NCI-H1417 treated with DMSO at 0.1 percent for 48 hours (cell line): ENCODE measurements at places on chromosomes 3 and 15.

DNA sequence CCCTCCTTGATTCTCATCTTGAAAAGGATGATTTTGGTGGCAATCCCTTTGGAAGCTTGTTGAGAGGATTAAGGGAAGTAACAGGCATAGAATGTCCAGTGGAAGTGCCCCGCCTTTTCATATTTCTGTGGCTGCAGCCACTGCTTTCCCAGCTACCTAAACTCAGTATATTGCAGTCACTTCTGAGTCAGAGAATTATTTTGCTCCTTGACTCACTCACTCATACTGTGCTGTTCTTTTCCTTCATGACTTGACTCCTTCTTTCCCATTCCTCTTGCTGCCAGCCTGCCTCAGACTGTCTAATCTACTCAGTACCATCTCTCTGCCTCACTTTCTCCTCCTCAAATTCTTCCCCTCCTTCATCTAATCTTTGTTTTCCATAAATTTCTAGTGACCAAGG is 26.5 kb upstream of the POLR2M start:
- DNase-seq: no peak

GRCh38 chr3:24845524-24846155 is 351.0 kb upstream of the THRB start:
- no peak for DNase-seq

DNA sequence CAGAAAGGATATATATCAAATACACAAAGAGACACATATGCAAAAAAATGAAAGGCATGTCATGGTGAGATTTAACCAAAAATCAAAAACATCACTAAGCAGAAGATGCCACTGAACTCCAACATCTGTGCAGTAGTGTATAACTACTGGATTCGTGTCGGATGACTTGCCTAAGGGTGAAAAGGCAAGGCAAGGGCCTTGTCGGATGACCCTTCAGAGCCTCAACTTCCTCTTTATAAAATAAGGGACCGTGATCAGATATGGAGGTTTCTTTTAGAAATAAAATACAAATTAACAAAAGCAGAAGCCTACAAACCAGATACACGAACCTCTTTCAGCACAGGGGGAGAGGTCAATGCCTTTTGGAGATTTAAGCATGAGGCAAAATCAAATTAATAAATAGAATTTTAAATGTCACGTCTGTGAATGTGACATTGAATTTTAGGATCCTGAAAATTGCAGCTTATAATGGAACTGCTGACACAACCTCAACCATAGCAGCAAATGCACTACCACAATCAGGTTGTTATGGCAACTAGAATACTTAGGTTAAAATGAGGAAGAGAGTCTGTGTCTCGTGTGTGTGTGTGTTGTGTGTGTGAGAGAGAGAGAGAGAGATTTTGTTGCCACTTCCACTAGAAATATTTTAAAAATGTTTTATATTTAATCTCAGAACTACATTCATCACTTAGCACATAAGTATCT is 8.3 kb upstream of the CHRM5 start:
- no peak for DNase-seq

DNA sequence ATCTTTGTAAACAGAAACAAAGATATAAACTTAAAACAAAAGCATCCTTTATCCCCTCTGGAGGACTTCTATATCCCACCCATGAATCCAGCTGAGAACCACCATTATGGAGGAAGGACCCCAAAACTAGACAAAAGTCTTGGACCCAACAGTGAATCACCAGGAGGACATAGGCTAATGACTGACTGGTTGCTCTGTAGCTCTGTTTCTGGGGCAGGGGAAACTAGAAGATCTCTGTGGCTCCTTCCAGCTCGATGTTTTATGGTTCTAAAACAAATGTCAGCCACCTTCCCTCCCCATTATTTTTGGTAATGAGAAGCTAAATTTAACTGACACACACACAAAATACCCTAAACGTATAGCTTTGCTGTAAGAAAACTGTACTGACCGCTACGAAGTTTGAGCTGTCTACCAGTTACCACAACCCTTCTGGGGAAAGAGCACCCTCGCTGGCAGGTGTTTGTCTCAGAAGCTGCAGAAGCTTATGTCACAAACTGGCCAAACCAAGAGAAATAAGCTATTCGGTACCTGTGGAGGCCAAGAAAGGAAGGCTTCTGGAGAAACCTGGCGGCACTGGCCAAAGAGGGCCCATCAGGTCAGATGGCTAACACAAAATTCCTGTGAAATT is 36.4 kb downstream of the MB21D2 start:
- DNase-seq: no peak

- no peak for DNase-seq
Observed at GRCh38 chr15:101237251-101237650, 14.6 kb downstream of the CHSY1 start.

DNA sequence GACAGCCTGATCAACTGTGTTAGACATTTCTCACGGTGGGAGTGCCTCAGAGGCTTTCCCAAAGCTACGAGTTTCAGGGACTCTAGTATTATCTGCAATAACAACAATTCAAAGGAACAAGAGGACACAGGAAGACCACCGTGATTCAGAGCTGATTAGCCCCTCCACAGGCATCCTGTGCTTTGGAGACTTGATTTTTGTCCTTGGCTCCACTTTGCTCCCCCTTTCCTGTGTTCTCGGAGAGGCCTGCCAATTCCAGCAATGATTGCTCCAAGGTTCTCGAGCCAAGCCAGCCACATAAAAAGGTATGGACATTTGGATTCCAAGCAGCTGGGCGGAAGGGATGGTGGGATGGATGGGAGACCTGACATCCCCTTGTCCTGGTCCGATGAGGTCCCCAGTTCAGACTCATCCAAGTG is 14.3 kb downstream of the EHD4 start:
- DNase-seq: no peak

DNA sequence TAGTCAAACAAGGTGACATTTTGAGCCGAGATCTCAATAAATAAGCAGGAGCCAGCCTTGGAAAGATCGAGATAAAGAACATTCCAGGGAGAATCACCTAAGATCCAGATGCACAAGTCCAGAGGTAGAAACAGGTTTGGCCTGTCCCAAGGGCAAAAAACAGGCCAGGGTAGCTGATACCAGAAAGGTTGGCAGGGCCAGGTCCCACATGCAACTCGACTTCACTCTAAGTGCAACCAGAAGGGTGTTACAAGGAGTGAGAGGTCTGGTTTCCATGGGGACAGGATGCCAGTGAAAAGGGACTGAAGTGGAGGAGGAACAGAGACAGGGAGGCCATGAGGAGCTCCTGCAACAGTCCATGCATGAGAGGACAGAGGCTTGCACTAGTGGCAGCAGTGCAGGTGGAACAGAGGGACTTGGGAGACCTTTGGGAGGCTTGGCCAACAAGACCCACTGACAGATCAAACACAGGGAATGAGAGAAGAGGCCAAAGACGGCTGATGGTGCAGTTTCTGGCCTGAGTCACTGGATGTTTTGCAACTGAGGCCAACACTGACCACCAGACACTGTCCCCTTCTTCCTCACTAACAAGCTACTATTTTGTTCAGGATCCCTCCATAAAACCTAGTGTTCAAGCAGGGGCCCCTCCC is 5.2 kb downstream of the TPRA1 start:
- no peak for DNase-seq

DNA sequence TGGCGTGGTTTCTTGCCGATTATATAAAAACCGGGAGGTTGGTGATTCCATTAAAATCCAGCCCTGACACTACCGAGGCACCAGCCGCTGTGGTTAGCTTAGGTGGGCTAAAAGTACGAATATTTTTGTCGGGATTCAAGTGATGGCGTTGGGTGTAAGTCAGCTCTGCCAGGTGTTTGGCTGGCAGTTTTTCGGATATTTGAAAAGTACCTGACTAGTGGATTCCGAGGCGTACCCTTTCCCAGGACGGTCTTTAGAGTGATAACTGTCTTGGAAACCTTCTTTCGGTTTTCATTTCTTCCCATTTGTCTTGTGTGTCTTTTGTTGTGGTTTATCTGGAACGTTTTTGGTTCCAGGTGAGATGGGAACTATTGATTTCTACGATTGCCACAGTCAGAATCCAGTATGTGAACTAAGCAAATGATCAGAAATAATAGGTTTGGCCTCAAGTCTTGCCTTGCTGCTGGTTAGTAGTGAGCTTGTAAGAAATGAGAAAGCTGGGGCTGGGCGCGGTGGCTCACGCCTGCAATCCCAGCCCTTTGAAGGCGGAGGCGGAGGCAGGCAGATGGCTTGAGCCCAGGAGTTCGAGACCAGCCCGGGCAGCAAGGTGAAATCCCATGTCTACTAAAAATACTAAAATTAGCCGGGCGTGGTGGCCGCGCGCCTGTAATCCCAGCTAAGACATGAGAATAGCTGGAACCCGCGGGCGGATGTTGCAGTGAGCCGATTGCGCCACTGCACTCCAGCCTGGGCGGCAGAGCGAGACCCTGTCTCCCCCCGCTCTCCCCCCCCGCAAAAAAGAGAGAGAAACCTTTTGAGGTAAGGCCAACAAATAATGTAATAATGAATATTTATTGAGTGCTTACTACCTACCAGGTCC is 1.4 kb downstream of the FYTTD1 start:
- DNase-seq: no peak

DNA sequence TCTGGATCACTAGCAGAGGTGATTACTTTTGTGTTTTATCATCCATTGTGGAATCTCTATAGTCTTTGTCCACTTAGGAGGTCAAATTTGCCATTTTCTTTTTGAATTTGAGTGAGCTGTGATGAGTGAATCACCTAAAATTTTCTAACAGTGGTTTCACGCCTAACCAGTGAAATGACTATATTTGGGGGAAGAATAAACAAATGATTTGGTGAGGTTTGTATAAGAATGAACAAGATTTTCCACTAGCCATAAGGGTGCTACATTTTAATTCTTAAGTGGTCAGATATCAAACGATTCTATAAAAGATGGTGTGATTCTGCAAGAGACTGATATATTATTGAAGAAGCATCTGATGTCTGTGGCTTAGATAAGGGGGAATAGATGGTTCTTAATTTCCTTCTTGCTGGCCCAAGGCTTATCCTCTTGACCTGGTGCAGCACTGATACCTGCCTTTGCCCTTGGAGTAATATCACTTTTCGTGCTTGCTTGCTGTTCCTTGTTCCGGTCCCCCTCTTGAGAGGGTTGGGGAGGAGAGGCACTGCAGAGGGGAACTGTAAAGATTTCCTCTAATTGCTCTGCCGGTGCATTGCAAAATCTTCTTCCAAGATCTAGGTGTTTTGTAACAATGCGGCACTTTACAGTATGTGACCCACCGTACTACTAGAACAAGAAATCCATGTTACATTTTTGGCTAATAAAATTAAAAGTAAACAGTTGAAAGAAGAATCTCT is 14.5 kb downstream of the C3orf20 start:
- no peak for DNase-seq

DNA sequence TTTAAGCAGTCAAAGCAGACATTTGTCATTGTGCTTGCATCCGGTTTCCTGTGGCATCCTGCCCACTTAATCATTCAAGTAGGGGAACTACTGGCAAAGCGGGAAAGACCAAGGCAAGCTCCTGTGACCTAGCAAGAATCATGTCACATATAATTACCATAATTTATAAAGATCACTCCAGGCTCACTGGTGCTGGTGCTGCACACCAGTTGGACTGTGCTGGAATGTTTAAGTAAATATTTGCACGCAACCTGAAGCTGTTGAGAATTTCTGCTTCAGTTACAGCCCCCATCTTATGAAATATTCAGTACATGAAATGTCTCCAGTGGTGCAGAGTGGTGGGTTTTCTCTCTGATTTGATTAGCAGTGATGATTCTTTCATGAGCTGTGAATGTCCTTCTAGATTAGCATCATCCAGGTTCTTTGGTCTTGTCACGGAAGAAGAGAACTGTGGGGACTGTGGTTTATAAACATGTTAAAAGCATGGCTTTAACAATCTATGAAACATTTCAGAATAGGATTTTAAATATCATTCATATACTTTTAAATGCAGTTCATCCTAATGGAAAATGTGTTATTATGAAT is 621.3 kb upstream of the EPHA6 start:
- DNase-seq: no peak

DNA sequence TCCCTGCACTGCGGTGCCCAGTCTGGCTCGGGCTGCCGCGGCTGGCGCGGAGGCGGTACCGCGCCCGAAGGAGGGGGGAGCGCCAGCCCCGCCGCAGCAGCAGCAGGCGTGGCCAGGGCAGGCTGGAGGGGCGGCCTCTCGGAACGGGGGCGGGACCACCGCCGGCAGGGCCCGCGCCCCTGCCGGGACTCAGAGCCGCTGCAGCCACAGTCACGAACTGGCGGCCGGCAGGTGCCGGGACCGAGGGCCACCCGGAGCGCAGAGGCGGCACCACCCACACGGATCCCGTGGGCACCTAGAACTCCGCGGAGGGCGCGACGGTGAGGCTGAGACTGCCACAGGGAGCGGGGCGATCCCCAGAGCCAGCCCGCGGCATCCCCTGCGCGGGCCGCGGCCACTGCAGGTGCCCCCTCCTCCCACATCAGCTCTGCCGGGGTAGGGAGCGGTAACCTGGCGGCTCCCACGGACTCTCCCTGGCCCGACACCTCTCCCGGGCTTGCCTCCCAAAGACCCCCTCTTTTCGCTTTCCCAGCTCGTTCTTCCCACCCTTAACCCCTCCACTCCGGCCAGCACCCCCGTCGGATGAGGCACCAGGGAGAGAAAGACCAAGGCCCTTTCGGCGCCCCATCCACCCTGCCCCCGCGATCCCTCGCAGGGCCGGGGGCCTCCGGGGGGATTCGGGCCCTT is at the start of gene VWA5B2:
TSS of gene VWA5B2 (plus strand) at position 192 of the 687 bp plus-strand sequence. CDS start 944 bp downstream, outside the sequence.
- peak; percentile 20 for DNase-seq

DNA sequence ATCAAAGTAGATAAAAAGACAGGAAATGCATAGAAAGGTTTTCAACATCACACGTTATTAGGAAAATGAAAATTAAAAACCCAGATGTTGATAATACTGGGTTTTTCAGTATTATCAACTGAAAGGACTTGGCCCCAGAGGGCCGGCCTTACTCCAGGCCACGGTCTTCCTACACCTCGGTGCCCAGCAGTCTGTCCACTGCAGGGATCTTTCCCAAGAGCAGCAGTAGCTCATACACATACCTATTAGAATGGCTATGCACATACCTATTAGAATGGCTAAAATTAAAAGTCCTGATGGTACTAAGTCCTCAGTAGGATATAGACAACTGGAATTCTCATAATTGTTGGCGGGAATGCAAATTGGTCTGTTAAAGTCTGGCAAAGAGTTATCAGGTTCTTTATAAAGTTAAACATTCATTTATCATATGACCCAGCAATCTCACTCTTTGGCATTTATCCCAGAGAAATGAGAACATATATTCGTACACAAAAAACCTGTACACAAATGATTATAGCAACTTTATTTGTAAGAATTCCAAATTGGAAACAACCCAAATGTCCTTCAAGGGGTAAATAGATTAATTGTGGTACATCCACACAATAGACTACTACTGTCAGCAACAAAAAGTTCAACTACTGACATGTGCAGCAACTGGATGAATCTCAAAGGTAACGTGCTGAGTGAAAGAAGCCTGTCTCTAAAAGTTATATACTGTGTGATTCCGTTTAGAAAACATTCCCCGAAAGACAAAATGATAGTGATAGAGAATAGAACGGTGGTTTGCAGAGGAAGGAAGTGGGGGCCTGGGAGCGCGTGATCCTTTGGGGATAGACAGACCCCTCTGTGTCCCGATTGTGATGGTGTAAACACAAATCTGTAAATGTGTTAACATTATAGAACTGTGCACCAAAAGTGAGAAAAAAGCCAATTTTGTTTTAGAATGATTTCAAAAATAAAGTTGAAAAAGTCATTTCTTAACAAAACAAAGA is 62.3 kb downstream of the MCTP2 start:
- DNase-seq: no peak
